ENCODE measurements at places on chromosomes 16 and 17.

DNA sequence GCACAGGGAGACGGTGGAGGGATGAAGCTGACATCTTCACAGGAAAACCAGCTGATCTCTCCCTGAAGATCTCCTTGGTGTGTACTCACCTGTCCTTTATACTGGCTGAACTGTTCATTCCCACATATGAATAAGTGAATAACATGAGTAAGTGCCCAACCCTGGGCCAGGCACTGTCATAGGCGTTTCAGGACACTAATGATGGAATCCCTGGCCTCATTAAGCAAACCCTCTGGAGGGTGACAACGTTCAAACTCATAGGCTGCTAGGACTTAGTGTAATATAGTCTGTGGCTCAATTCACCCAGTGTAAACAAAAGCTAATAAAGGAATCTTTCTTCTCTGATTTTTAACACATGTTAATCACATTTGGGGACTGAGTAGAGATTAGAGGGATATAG, 24.5 kb downstream of the GAS7 start:
- DNase-seq: no peak

- no peak for DNase-seq
Measured at GRCh38 chr16:12569061-12569460, 234.6 kb downstream of the CPPED1 start.

- no peak for DNase-seq
Measured at GRCh38 chr17:74407384-74407783, 24.5 kb upstream of the GPRC5C start.

DNA sequence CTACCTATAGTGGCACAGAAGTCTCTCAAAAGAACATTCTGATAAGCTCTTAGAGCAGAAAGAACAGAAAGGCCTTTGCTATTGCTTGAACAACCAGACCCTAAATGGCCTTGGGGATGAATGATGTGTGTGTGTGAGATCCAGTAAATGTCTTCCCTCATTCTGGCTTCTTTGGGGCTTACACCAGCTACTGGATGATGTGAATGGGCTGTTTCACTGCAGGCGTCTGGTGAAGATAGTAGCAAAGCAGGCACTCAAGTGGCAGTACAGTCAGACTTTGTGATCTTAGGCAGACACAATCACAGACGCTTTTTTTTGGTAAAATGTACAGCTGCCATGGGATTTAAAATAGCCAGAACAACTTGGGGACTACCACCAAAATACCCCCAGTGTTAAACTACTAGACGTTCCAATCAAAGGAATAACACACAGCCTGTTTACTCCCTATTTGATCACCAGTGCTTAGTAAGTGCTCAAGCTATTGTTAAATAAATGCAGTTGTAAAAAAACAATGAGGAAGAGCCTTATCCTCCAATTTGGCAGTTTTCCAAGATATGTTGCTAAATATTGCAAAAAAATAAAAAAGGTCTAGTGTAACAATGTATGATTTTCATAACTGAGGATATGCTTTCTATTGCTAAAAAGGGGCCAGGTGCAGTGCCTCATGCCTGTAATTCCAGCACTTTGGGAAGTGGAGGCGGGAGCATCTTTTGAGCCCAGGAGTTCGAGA, 17.9 kb downstream of the NDUFAB1 start:
- no peak for DNase-seq

- DNase-seq: no peak
Measured at GRCh38 chr17:17682293-17682736, 1.1 kb downstream of the RAI1 start.

GRCh38 chr17:57517273-57517631, 227.8 kb downstream of the CCDC182 start:
- DNase-seq: no peak

- no peak for DNase-seq
Measured at GRCh38 chr17:68603027-68603426, 1.9 kb upstream of the FAM20A start.

DNA sequence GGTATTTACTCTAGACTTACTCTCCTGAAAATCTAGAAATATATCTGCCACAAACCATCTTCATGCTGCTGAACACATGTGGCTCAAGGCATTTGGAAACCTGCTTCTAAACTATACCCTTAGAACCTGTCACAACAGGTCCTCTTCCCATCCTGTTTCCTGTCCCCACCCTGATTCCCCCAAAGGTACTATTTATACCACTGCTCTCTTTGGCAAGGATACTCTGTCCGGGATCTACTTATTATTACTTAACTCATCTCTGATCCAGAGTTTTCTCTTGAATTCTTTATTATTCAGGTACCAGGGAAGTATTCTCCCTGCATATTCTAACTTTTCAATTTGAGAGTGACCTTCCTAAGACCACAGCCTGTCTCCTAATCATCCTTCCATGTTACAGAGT, 33.4 kb downstream of the TRAF4 start:
- no peak for DNase-seq

GRCh38 chr17:2253768-2254406, 49.7 kb downstream of the SMG6 start:
- no peak for DNase-seq

GRCh38 chr16:48565752-48566151, 44.2 kb downstream of the N4BP1 start:
- DNase-seq: no peak

- DNase-seq: no peak
Measured at GRCh38 chr17:21131137-21131536, 4.4 kb downstream of the DHRS7B start.

DNA sequence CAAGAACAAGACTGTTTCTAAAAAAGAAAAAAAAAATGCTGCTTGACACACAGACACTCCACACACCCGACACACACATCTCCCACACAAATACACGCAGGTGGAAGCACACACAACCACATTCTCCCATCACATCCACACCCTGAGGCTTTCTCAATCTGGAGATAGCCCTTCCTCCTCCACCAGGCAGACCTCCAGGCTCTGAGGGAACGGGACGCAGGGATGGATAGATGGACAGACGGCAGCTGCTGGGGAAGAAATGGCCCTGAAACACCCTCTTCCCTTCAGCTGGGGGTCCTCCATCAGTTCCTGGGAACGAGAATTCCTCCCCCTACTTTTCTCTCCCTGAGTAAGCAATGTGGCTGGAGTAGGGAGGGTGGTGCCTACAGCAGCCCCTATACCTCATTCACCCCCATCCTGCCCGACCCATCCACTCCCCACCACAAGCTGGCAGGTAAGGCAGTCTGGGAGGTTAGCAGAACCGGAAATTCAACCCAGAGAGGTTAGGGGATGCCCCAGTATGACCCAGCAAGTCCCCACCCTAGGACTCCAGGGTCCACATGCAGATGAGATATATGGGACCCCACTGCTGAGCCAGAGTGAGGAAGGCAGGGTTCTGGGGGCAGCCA, 4.1 kb upstream of the LITAFD start:
- no peak for DNase-seq

GRCh38 chr16:81366316-81366932, 51.7 kb downstream of the GAN start:
- DNase-seq: no peak

DNA sequence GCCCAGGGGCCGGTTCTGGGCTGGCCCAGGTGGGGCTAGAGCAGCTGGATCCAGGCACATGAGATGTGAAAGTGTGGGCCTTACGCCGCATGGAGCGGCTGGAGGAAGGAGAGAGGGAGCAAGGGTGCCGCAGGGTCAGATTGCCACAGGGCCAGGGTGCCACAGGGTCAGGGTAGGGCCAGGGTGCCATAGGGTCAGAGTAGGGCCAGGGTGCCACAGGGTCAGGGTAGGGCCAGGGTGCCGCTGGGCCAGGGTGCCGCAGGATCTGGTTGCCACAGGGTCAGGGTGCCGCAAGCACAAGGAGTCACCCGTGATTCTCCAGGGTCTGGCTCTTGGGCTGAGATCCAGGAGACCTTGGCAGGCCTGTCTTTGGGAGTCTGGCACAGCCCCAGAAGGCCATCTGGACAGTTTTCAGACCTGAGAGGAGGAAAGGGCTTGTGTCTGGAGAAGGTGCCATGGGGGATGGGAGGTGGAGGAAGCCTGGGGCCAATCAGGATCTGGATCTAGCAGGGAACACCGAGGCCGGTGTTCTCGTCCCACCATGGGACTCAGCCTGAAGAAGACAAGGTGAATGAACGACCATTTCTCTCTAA, 13.1 kb upstream of the LASP1NB start:
- DNase-seq: no peak

DNA sequence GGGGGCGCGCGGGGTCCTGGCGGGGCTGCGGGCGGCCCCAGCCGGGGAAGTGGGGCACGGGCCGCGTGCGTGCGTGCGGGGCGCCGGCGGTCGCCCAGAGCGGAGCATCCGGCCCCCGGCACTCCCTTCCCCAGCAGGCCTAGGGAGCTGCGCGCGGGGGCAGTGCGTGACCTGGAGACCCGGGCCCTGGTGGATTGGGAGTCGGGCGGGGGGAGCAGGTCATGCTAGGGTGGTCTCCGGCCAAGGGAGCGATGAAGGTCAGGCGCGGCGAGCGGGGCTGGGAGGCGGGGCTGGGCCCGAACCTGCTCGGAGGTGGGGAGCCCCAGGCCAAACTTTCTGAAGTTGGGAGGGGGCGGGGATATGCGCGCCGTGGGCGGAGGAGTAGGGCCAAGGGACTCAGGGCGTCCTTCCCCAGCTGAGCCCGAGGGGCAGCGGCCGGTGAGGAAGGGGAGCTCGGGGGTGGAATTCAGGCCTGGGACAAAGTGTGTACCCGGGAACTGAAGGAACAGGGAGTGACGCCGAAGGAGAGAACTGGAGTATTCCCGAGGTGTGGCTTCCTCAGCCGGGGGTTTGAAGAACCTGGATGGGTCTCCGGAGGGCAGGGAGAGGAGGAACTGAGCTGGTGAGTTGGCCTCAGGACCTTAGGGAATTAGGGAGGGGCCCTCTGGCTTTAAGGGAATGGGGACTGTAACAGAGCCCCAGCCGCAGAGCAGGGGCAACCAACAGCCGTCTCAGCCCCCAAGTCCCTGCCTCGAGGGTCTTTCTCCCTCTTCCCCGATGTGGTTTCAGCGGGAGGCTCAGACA, 589 bp downstream of the XYLT2 start:
- no peak for DNase-seq

DNA sequence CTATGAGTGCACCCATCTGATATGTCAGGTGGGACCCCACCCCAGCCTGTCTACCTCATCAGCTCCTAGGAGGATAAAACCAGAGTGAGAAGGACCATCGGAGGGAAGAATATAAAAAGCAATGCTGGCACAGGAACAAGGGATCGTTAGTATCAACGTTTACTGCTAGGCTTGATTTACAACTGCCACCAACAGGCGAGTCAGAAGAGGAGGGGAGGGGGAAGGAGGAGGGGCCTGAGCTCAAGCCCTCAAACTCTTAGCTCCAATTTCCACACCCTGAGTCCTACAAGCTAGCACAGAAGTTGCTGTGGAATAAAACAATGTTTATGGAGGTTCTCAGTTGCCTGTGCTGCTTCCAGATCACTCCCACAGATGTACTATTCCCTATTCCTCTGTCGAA, 234.5 kb downstream of the C16orf78 start:
- DNase-seq: no peak

DNA sequence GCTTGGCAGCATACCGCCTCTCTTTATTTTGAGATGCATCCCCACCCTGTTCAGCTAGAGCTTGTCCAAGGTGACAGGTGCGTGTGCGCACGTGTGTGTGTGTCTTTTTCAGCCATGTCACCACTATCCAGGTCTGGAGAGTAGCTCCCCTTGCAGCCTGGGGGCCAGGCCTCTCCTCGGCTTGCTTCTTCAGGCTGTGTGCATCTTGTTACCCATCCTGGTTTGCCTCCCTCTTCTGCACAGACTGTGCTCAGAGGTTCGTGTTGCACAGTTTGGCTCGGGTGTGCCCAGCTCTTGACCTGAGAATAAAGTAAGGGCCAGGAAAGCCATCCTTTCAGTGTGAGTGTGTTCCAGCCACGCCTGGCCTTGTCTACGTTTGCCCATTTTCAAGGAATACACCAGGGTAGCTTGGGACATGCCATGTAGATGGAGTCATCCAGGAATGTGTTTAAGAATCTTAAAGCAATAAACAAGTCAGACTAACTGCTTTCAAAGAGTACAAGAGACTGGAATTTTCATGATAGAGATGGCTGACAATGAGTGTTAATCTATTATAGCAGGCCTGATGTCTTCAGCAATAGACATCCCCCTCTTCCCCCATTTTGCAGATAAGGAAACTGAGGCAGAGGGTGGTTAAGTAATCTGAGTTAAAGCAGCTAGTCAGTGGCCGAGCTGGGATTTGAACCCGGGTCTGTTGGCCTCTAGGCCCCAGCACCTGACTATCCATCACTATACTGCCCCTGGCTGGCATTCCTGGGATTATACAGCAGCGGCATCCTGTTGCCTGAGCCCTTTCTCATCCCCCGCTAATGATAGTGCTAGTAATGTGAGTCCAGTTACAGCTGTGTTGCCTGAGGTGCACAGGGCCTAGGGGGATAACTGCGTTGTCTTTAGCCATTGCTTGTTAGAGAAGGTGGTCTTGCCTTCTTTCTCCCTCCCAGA, 77.9 kb downstream of the KSR1 start:
- DNase-seq: no peak

GRCh38 chr16:3215601-3216262, 19.2 kb downstream of the ZNF200 start:
- no peak for DNase-seq

- no peak for DNase-seq
Measured at GRCh38 chr17:39237586-39237985, 11.8 kb upstream of the STAC2 start.

- no peak for DNase-seq
Measured at GRCh38 chr17:74803388-74803930, 27.3 kb upstream of the NAT9 start.

GRCh38 chr16:51815523-51815922, 664.5 kb upstream of the SALL1 start:
- no peak for DNase-seq

- DNase-seq: no peak
Measured at GRCh38 chr17:3335876-3336275, 37.7 kb upstream of the OR3A1 start.

GRCh38 chr16:80294172-80294571, 246.6 kb upstream of the DYNLRB2 start:
- no peak for DNase-seq

DNA sequence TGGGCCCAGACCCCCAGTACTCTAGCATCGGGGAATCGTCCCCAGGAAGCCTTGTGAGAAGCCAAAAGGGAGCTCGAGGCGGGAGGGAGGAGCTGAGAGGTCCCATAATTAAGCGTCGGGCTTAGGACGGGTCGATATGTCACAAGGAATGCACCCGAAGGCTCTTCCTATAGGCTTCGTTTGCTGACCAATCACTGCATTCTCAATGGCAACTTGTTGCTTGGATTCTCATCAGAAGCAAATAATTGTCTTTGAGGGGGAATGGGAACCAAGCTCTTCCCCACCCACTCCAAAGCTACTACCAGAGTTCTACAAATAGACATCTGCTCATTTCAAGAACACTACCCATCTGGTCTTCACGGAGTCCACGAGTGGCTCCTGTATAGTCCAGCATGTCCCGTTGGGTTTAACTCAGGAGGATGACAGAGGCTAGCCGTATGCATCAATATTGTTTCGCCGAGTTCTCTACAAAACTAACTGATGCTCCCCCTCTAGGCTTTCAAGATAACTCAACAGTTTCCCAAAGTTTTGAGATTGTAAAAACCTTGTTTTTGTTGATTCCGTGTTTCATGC, 628 bp upstream of the BLMH start:
- no peak for DNase-seq

All from thoracic aorta (tissue), 2 donors.